ENCODE measurements at places on chromosomes 2 and 18.

DNA sequence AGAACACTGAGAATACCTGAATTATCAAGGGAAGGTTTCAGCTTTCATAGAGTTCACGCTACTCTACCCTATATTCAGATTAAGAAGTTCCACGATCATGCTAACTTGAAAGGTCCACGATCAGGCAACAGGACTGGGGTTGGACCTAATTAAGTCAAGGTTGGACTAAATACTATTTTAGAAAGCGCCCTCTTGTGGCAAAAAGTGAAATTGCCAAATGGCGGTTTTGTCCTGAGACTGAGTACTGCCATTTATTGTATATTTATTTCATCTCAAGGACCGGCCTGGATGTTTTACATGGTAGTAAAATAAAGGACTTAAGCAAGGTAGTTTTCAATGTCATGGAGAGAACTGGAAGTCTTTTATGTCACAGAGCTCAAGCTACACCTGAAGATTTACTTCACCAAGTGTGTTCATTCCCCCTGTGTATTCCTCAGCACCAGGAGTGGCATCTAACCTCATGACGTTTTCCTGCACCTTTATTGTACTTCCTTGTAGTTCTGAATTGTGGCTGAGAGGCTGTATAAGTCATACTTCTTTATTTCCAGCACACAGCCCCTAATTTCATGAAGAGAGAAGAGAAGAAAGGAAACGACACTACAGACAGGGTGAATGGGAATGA is 56.8 kb downstream of the SRD5A2 start:
- peak; percentile 35 for DNase-seq

DNA sequence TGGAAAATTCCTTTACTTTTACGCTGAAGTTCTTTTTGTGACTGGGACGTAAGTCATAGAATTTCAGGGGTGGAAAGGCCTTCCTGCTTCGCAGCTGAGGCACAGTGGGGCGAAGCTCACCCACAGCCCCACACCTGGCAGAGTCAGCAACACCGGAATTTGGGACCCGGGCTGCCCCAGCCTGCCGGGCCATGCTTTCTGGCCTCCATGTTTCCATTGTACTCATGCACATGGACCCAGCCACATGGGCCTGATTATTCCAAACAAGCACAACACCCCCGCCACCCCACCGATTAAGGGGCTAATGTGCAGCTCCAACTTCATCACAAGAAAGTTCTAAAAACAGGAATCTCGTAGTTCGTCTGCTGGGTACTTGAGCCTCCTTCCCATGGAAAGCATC is 82.5 kb downstream of the CABLES1 start:
- no peak for DNase-seq

GRCh38 chr18:59142274-59142673 is 2.6 kb downstream of the SEC11C start:
- no peak for DNase-seq

- DNase-seq: no peak
Measured at GRCh38 chr2:67243919-67244318, 153.2 kb upstream of the ETAA1 start.

DNA sequence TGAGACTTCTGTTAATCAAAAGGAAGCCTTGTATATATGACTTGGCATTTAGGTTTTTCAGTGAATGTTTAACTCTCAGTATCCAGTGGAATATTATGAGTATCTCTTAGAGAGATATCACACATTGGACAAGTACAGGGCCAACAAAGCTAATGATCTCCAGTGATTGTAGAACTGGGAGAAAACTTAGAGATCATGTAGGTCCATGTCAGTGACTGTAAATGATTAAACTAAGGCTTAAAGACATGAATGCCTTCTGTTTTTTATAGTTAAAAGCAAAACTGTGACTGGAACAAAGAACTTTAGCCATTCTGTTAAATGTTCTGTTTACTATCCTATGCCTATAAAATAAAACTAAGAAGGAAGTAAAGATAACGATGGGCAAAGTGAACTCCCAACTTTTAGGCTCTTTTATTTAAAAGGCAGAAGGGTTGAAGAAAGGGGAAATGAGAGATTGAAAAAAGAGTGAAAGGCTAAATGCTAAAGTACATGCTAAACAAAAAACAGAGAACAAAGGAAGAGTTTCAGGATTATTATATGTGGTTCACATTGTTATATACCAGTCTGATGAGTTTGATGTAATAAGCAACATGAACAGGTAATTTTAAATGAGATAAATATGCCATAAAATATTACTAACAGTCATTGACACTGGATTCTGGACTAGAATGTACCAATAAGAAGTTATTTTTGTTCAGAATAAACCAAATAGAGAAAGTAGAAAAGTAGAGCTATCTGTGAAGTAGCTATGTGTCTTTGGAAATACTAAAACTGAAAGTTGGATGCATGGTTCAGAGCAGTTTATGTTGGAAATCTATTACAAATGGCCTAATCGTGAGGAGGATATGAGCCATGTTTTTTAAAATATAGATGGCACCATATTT is 37.1 kb upstream of the TNFRSF11A start:
- no peak for DNase-seq

DNA sequence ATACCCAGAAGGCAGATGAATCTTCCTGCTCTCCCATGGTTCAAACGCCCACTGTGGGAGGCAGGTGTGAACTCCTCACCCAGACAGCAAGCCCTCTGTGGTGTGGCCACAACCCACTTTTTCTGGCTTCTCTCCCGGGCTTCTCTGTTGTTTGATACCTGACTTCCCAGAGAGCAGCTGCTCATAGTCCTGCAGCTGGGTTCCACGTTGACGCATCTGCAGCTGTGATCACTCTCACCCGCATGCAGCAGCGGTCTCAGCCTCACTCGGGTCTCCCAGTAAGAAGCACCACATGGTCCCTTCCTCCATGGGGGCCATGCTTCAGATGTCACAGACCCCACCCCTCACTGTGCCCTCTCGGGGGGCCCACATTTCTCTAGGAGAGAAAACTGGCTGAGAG is 3.5 kb downstream of the ASPRV1 start:
- DNase-seq: no peak

- no peak for DNase-seq
Measured at GRCh38 chr2:19312949-19313348, 45.5 kb downstream of the OSR1 start.

DNA sequence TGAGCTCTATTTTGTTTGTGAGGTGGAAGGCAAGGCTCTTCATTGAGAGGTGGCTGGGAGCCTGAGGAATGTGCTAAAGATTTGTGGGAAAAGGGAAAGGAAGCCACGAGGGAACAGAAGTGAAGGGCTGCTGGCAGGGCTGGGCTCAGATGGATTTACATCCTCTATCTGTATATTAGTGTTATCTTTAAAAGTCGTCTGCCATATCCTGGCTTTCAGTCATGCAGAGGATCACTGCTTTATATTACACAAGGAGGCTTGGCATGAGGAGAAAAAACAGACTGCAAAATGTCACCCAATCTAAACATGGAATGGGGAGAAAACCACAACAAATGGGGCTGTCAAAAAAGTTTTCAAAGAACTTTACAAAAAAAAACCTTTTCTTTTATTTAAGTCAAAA is 434.4 kb downstream of the HRH4 start:
- DNase-seq: no peak

DNA sequence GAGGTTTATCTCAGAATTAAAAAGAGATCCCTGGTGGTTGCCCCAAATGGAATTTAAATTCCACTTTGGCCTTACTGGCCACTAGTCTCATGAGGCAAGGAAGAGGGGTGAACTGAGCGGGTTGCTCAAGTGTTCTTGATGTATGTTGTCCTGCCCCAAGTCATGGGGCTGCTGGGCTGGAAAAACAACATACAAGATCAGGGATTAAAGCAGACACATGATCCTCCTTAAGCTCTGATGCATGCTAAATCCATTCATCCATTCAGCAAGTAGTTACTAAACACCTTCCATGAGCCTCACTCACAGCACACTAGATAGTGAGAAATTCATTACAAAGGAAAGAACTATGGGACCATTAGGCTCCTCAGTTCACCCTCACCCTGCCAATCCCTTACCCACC is 196.3 kb downstream of the MREG start:
- DNase-seq: no peak

GRCh38 chr2:33494155-33494779 is 17.8 kb downstream of the RASGRP3 start:
- DNase-seq: no peak

DNA sequence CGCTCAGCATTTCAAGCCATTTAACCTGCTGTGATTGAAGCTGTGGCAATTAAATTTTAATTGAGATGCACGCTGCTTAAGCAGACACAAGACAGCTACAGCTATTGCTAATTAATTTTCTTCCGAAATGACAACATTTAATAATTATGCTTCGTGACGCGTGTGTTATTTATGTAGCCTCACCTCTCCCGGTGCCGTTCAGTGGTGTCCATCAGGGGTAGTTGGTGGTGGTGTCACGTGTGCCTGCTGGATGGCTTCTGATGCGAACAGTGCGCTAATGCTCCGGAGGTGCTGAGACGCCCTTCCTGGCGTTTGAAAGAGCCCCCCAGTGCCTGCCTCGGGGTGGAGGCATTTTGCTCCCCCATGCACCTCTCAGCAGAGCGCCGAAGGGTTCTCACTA is 39.5 kb downstream of the GLI2 start:
- no peak for DNase-seq

- DNase-seq: no peak
Measured at GRCh38 chr2:157720504-157720903, 91.8 kb upstream of the ACVR1C start.

DNA sequence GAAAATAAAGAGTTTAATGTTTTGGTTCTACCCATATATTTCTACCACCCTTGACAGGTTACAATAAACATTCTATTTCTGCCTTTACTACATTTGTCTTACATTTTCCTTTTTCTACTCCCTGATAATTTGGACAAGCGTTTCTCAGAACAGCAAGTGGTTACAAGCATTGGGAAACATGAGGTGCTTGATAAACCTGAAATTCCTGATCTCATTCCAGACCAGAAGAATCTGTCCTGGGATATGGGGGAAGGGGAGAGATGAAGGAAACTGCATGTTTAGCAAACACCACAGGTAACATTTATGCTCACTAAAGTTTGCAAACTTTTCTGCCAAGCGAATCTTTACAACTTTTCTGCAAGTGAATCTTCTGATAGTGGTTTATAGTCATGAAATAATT is 28.3 kb upstream of the DSC1 start:
- no peak for DNase-seq

GRCh38 chr2:239106314-239106908 is 258.5 kb downstream of the TWIST2 start:
- peak; percentile 17 for DNase-seq

DNA sequence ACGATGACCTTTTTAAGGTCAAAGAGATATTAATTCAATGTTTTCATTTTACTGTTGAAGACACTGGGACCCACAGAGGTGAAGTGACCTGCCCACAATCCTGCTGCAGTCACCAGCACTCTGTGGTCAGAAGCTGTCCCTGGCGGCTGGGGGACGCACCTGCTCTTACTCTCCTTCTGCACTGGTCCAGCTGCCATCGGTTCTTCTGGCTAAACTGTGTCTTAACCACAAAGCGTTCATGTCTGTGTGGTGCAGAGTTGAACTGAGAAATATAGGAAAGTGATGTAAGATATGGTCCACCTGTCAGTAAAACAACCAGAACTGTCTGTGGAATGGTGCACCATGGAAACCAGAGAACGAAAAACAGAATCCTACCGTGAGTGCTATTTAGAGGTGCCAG is 44.9 kb upstream of the SMIM21 start:
- DNase-seq: no peak

DNA sequence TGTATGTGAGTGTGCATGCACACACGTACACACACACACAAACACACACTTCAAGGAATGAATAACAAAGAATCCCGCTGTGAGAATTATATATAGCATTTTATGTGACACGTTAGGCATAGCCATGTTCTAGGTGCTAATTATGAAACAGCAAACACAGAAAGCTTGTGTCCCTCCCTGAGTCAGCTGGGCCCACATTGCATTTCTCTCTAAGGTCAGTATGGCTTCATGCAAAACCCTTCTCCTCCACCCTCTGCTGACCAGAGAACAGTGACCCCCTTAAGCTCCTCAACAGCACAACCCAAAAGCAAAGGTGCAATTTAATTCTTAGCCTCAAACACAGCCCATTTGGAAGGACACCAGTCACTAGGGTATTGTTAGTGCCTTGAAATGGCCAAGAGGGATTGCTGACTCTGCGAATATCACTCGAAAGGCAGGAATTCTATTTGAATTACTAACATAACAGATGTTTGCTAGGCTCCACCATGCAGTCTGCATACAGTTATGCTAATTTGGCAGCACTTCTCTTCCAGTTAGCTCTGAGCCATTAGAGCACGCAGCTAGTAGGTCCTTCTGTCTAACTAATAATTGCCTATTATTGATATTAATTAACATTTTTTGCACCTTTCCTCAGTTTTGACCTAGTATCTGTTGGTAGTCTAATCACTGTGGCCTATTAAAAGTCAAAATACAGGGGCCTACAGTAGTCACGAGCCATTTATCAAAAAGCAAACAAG is 149.0 kb downstream of the LNPK start:
- peak; percentile 16 for DNase-seq

- no peak for DNase-seq
Measured at GRCh38 chr18:23718243-23718720, 29.0 kb downstream of the LAMA3 start.

- DNase-seq: no peak
Measured at GRCh38 chr2:238644095-238645081, 203.5 kb upstream of the TWIST2 start.
